Aorta (tissue), 5 donors: ENCODE measurements at places on chromosomes 16 and 17.

DNA sequence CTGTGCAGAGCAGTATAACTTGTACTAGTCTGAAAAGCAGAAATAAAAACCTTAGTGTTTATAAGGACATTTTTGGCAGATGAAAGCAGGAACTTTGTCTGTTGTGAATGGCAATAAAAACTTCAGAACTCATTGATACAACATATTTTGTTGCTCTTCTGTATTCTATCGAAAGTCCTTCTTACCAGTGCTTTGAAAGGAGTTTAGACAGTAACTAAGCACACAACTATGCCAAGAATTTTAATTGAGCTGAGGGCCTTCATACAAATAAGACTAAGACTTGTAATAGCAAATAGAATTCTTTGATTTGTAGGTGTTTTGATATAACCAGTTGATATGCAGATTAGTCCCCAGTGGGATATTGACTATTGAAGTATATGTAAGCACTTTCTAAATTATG, 308.4 kb downstream of the ZFHX3 start:
- no peak overlapping the region for H3K4me3 ChIP-seq
- no peak for DNase-seq
- H3K36me3 ChIP-seq: no peaks in the 10 kb centered on the region

GRCh38 chr17:6755731-6756184, at the start of gene XAF1:
TSS of gene XAF1 (plus strand) at chr17:6756046. CDS start at chr17:6756079, 33 bp downstream.
- H3K4me3 ChIP-seq: no peak within 1 kb of the TSS
- no peaks in the 10 kb centered on the region for H3K4me1 ChIP-seq
- DNase-seq: no peak

- H3K27me3 ChIP-seq: no peaks in the 10 kb centered on the region
- no peak for DNase-seq
- no peak overlapping the region for H3K4me3 ChIP-seq
- H3K36me3 ChIP-seq: no peaks in the 10 kb centered on the region
Observed at GRCh38 chr17:66381701-66382362, 79.4 kb downstream of the PRKCA start.

GRCh38 chr17:45149669-45150664, 1.7 kb downstream of the HEXIM1 start:
- no peaks in the 10 kb centered on the region for H3K36me3 ChIP-seq
- no peaks in the 10 kb centered on the region for H3K4me1 ChIP-seq
- peak; percentile 89 for DNase-seq
- H3K27ac ChIP-seq: peak overlapping the region; percentile 94

DNA sequence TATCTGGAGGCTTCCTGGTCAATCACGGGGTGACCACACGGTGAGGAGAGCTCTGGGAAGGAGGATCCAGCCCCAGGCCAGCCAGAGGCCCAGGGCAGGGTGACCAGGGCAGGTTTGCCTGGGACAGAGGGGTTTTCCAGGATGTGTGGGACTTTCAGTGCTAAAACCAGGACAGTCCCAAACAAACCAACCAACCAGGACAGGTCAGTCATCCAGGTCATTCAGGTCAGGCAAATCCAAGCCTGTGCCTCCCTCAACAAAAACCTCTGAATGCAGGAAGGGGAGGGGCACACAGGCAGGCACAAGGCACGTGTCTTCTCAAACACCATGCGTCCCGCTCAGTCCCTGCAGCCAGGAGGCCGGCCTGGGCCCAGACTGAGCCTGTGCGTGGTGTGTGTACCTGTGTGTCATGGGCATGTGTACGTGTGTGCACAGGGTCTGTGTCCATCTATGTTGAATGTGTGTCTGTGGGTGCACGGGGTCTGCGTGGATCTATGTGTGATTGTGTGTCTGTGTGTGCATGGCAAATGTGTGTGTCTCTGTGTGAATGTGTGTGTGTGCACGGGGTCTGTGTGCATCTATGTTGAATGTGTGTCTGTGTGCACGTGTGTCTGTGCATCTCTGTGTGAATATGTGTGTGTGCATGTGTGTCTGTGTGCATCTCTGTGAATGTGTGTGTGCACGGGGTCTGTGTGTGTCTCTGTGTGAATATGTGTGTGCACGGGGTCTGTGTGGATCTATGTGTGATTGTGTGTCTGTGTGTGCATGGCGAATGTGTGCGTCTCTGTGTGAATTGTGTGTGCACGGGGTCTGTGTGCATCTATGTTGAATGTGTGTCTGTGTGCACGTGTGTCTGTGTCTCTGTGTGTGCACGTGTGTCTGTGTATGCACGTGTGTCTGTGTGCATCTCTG, 78.9 kb downstream of the RTN4RL1 start:
- H3K4me1 ChIP-seq: no peaks in the 10 kb centered on the region
- DNase-seq: no peak
- no peak overlapping the region for H3K27ac ChIP-seq
- no peak overlapping the region for H3K4me3 ChIP-seq

DNA sequence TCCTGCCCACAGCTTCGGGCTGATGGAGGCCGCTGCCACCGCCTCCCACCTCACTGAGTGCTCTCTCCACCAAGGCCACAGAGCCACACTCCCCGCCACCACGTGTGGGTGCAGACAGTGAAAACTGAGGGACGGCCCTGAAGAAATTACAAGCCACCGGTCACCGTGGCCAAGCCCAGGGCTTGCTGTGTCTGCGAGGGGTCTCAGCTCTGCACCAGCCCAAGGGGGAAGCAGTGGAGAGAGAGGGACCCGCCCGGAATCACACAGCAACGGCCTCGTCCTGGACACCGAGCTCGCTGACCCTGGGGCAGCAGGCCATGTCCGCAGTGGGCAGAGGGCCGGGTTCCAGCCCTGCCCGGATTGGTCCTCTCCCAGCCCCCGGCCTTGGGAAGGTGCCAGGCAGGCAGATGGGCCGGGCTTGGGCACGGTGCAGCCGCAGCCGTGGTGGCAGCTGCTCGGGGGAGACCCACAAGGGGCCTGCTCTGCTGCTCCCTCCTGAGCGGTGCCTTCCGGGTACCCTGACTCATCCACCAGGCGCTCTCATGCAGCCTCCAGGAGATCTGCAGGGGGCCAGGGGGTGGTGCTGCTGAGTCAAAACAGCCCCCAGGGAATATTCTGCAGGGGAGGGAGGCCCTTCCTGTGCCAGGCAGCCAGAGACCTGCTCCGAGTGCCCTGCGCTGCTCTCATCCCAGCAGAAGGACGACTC, 52.0 kb downstream of the CBFA2T3 start:
- H3K4me3 ChIP-seq: no peak overlapping the region
- H3K27ac ChIP-seq: no peak overlapping the region
- H3K27me3 ChIP-seq: no peaks in the 10 kb centered on the region
- no peaks in the 10 kb centered on the region for H3K4me1 ChIP-seq
- peak; percentile 78 for DNase-seq
- H3K36me3 ChIP-seq: no peaks in the 10 kb centered on the region

DNA sequence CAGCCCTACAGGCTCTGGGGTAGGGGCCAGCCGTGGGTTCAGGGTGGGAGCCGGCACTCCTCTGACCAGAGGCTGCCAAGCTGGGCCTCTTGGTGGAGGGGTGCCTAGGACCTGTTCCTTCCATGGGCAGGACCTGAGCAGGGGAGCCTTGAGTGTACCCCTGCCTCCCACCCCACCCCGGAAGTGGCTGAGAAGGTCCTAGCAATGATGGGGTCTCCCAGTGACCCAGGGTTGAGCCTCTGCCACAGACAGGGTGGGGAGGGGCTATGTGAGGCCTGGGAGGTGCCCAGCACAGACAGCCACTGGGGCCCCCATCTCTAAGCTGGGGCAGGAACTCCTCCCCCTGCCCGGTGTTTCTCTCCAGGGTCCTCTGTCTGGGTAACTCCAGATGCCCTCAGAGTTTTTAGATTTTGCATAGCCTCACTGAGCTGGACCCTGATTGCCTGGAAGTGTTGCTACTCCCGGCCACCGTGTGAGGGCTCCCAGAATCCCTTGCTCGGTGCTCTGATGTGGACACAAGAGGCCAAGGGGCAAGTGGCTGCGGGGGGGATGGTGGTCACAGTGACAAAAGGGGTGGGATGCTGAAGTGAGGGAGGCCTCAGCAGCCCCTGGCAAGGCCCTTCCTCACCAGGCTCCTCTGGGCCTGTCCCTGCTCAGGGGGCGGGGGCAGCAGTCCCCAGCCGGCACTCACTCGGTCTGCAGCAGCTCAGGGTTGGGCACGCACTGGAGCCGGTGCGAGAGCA, 6.4 kb upstream of the MTSS2 start:
- H3K27me3 ChIP-seq: no peaks in the 10 kb centered on the region
- H3K27ac ChIP-seq: peak overlapping the region; percentile 92
- DNase-seq: no peak
- H3K4me3 ChIP-seq: no peak overlapping the region
- no peaks in the 10 kb centered on the region for H3K36me3 ChIP-seq

DNA sequence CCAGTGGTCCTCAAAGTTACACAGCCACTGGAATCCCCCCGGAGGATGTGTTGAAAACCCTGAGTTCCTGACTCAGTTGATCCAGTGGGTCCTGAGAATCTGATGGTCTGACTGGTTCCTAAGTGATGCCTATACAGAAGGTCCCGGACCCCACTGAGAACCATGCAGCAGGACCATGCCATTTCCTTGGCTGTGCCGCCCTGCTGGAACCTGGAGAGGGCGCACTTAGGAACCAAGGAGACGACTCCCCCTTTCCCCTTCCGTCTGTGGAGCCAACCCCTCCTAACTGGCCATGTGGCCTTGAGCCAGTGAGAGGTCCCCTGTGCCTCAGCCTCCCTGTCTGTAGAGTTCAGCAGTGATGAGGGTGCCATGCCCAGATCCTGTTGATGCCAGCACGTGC, 22.0 kb downstream of the C16orf74 start:
- no peak overlapping the region for H3K27ac ChIP-seq
- no peaks in the 10 kb centered on the region for H3K27me3 ChIP-seq
- no peak overlapping the region for H3K4me3 ChIP-seq
- DNase-seq: no peak

DNA sequence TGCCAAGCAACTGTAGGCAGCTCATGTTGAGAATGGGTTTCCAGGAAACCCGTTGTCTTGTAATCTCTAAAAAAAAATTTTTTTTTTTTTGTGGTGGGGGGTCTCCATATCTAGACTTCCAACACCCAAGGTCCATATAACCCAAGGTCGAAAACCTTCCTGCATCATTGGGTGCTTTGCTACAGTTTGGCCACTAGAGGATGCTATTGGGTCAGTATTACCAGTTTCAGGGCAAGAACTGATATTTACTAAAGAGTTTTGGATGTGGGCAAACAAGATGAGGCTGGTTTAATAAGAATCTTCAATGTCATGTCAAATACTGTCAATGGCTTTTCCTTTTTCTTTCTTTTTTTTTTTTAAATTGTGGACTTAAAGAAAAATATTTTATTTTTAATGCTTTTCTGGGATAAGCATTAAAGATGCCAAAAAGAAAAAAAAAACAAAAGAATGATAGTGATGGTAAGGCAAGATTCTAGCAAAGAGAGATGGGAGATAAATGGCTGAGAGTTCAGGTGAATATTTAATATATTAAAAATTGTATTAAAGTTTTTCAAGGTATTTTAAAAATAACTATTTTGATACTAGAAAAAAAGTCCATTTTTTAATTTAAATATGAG, 62.2 kb downstream of the DHRS7C start:
- no peak overlapping the region for H3K27ac ChIP-seq
- H3K27me3 ChIP-seq: no peaks in the 10 kb centered on the region
- no peak for DNase-seq
- no peak overlapping the region for H3K4me3 ChIP-seq
- H3K4me1 ChIP-seq: no peaks in the 10 kb centered on the region

- no peak overlapping the region for H3K4me3 ChIP-seq
- H3K4me1 ChIP-seq: no peaks in the 10 kb centered on the region
- no peak for DNase-seq
- H3K36me3 ChIP-seq: no peaks in the 10 kb centered on the region
- no peaks in the 10 kb centered on the region for H3K27me3 ChIP-seq
Observed at GRCh38 chr17:77736721-77737120, 221.8 kb upstream of the TNRC6C start.

- no peaks in the 10 kb centered on the region for H3K27me3 ChIP-seq
- H3K36me3 ChIP-seq: peaks cover 2% of the 10 kb centered on the region
- peaks cover 2% of the 10 kb centered on the region for H3K4me1 ChIP-seq
- peak overlapping the region; percentile 35 for H3K27ac ChIP-seq
Observed at GRCh38 chr17:75047398-75048098, 523 bp downstream of the KCTD2 start.

DNA sequence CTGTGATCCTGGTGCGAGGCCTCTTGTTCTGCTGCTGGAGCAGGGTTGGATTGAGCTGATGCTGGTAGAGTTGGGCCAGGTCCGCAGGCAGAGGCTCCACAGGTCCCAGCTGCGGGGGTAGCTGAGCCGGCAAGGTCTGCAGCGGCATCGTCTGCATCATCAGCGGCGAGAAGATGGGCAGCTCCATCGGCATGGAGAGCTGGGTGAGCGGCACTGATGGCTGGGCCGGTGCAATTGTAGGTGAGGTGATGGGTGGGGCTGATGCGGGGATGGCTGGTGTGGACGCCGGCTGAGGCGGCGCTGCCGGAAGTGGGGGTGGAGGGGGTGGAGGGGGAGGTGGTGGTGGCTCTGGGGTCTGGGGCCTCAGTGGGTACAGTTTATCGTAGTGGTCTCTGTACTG, 251.7 kb downstream of the ZFHX3 start:
- peaks cover 3% of the 10 kb centered on the region for H3K36me3 ChIP-seq
- H3K27me3 ChIP-seq: no peaks in the 10 kb centered on the region

GRCh38 chr17:46789610-46790009, 28.9 kb downstream of the WNT3 start:
- DNase-seq: no peak
- H3K36me3 ChIP-seq: no peaks in the 10 kb centered on the region
- no peaks in the 10 kb centered on the region for H3K27me3 ChIP-seq
- H3K4me1 ChIP-seq: no peaks in the 10 kb centered on the region
